ENCODE measurements at places on chromosomes 12 and 14.

DNA sequence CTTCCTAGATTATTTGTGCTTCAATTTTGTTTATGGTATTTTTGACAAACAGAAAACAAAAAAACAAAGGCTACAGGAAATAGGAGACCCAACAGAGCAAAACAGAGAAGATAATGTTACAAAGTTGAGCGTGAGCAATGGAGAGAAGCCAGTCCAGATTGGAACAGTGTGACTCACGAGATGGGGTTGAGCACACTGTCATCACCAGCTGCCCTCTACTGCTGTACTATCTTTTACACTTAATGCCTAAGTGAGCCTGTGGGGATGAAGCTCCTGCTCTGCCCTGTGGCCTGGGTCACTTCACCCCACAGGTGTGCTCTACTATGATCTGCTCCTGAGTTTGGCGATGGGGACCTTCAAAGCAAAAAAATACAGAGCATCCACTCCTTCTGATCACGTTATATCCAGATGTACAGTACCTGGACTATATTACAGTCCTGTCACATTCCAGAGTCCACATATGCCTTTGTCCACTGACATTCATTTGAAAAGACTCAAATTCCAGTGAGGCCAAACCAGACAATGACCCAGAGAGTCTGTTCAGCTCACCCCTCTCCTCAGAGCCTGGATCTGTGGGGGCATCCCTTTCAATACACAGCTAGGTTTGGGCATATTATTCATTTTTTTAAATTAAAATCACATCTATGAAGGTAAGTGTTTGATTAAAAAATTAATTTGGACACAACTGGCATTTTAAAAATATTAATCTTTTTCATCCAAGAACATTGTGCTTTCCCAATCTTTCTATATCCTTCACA lies 4.4 kb downstream of the IPO8 start:
- DNase-seq: peak; percentile 82

DNA sequence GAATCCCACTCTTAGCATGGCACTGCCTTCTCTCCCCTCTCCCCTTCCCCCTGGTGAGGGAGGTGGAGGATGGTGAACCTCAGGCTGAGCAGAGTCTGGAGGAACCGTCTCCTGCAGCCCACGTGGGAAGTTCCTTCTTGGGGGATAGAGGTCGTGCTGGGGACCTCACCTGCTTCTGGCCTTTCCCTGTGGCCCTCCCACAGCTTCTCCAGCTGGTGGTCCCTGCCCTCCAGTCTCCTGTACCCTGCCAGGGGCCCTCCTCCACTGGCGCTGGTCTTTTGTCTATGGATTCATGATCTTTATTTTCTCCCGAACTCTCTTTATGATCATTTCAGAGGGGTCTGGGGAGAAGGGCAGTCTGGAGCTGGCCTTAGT lies 9.0 kb upstream of the MTA1 start:
- DNase-seq: no peak

DNA sequence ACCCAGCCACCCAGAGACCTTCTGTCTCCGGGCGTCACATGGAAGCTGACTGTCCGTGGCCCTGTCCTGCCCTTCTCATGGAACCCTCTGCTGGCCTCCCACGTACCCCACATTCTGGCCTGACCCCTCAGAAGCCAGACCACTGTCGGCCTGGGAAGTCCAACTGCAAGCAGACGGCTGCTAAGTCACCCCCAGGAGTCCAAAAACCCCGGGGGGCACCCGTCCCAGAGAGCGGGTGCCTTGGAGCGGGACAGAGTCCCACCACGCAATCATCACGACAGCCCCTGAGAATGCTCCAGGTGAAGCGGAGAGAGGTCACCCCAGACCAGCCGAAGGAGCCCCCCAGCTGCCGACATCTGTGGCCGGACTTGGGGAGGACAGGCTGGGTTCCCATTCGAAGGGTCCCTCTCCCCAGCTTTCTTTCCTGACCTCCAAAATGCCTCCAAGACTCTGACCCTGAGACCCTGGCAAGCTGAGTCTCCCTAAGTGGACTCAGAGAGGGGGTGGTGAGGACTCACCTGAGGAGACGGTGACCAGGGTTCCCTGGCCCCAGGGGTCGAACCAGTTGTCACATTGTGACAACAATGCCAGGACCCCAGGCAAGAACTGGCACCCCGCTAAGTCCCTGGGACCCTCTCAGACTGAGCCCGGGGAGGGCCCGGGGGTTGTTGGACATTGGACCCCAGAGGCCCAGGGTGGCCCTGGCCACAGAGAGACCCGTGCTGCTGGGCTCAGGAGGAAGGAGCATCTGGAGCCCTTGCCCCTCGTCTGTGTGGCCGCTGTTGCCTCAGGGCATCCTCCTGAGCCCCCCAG lies 337.1 kb downstream of the TMEM121 start:
- DNase-seq: no peak

- no peak for DNase-seq
Measured at GRCh38 chr14:77590845-77591485, 25.5 kb downstream of the SPTLC2 start.

- no peak for DNase-seq
Measured at GRCh38 chr12:63496654-63497053, 171.6 kb downstream of the DPY19L2 start.

- no peak for DNase-seq
Measured at GRCh38 chr12:123065676-123066383, 85.1 kb downstream of the PITPNM2 start.

- no peak for DNase-seq
Measured at GRCh38 chr12:126107659-126108058, 1042.4 kb downstream of the AACS start.

GRCh38 chr12:67460388-67460787 lies 188.2 kb upstream of the DYRK2 start:
- DNase-seq: no peak

DNA sequence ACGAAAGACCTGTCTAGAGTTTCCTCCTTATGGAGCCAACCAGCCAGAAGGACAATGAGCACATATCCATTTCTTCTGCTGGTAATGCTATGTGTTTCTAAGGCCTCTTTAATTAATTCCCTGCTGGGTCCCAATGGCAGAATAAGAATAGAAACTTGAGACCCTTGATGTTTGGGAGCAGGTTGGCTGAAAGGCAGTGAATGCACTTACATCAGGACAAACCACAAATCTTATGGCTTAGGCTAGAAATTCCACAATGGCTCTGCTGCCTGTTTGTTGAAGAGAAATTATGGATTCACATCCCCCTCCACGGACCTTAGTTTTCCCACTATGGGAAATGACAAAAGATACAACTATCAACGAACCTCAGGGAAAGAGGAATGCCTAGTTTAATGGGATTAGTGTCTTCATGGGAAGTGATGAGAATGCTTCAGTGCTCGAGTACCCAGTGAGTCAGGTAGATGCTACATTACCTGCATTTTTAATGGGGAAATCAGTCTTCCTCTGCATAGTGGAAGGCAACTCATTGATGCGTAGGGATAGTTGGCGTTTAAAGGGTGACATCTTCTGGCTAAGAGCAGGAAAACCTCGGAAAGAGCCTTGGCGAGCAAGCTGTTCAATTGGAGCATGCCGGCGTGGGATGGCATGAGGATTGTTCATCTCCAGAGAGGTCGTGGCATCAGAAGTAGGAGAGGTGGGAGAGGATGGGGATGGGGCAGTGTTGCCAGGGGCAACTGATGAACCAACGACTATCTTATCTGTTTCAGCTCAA lies 46.5 kb downstream of the PAPLN start:
- no peak for DNase-seq

DNA sequence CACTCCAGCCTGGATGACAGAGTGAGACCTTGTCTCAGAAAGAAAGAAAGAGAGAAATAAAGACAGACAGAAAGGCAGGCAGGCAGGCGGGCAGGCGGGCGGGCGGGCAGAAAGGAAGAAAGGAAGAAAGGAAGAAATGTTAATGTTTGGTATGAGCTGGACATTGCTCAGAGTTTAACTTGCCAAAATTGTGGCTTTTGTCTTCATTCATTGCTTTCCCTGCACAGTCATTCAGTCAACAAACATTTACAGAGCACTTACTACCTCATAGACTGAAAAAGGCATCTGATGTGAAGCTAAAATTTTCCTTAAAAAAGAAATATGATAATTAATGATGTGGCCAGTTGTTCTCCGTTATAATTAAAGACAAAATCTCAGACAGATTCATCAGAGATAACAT lies 247.1 kb downstream of the SPTSSA start:
- no peak for DNase-seq
